Activated naive CD8-positive, alpha-beta T cell treated with anti-CD3 and anti-CD28 coated beads, Interleukin-2, amount 10 ng/mL, durations not matched to agents 7 days and 5 days (primary cell): ENCODE measurements at places on chromosomes 13 and 19. TPM values are rescaled to one million over a fixed set of nuclear protein-coding genes. Genes with fewer than 3 reads are reported as not detected.

DNA sequence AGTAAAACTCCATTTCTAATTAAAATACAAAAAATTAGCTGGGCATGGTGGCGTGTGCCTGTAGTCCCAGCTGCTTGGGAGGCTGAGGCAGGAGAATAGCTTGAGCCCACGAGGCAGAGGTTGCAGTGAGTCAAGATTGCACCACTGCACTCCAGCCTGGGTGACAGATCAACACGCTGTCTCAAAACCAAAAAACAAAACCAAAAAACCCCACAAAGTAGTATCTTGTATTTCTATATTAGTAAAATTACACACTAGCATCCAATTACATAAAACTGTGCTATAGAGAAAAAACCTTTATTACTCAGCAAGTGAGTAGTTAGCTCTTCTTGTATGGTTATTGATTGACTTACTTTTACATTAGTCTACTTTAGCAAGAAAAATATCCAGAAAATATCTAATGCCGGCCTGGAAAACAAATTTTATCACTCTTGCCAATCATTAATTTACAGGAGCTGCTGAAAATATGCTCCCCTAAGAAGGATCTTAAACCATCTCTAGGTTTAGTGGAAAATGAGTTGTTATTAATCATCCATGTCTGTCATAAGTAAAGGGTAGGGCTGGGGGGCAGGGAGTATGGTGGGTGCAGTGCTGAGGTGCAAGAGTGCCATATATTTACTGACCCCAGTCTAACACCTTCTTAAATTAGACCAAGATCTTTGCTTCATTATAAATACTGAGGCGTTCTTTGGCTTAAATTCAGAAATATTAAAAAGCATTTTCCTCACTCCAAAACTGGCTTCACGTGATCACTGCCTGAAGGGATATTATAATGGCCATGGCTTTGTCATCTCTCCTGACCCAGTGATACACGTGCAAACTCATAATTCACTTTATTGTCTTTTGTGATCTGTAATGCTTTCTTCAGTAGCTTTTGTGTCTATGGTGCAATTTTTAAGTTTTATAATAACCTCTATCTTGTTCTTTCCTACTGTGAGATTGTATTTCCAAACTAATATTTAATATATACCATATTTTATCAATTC lies 44.1 kb downstream of the UBL3 start:
- peaks cover 3% of the 10 kb centered on the region for H3K36me3 ChIP-seq
- DNase-seq: no peak
- no peak overlapping the region for H3K27ac ChIP-seq
- no peaks in the 10 kb centered on the region for H3K27me3 ChIP-seq
- H3K4me1 ChIP-seq: peaks cover 5% of the 10 kb centered on the region

MIDN gene
- 80.7 TPM for total RNA-seq

GRCh38 chr13:35797244-35797643 lies 320.8 kb upstream of the MAB21L1 start:
- H3K27ac ChIP-seq: no peak overlapping the region
- peaks cover 1% of the 10 kb centered on the region for H3K27me3 ChIP-seq
- H3K36me3 ChIP-seq: no peaks in the 10 kb centered on the region
- H3K4me1 ChIP-seq: no peaks in the 10 kb centered on the region

CA11 gene
- total RNA-seq: 9.7 TPM

GRCh38 chr19:51407511-51408131 lies 9.8 kb downstream of the SIGLEC10 start:
- no peak overlapping the region for H3K27ac ChIP-seq
- H3K36me3 ChIP-seq: peaks cover 14% of the 10 kb centered on the region
- H3K27me3 ChIP-seq: peaks cover 7% of the 10 kb centered on the region
- H3K4me3 ChIP-seq: no peak overlapping the region
- H3K4me1 ChIP-seq: peaks cover 8% of the 10 kb centered on the region
- no peak for DNase-seq

- peak within 1 kb of the TSS; percentile 97 for H3K4me3 ChIP-seq
- peaks cover 27% of the 10 kb centered on the region for H3K36me3 ChIP-seq
- peak; percentile 82 for DNase-seq
- peaks cover 49% of the 10 kb centered on the region for H3K4me1 ChIP-seq
- peak within 1 kb of the TSS; percentile 97 for H3K27ac ChIP-seq
Observed at GRCh38 chr19:41882568-41883462, at the start of gene ARHGEF1. Gene ARHGEF1, plus strand, starts transcription at chr19:41883184. Its CDS starts 4,899 bp downstream, at chr19:41888083.

FLT1 gene
- 0.51 TPM for total RNA-seq

ZNF146 gene
- 75.1 TPM for total RNA-seq
